ENCODE measurements at places on chromosomes 2 and 18.

DNA sequence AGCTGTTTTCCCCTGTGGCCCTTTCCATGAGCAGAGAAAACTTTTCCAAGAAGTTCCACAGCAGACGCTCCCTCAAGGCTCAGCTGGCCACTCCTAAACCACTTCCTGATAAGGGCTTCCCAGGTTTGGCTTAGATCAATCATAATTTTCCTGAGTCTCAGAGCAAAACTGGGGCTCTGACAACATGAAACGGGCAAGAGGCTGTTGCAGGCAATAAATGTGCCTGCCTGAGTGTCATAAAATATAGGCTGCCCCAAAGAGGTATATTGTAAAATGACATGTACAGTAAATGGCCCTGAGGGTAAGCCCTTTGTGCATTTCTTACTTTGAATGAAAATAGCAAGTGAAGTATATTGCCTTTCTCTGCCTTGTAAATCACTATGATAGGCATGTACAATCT is 105.6 kb upstream of the UXS1 start:
- DNase-seq = no peak

GRCh38 chr2:173866874-173867618 is 98.1 kb downstream of the SP3 start:
- no peak for DNase-seq

GRCh38 chr18:36153203-36153602 is 23.5 kb downstream of the ELP2 start:
- no peak for DNase-seq

DNA sequence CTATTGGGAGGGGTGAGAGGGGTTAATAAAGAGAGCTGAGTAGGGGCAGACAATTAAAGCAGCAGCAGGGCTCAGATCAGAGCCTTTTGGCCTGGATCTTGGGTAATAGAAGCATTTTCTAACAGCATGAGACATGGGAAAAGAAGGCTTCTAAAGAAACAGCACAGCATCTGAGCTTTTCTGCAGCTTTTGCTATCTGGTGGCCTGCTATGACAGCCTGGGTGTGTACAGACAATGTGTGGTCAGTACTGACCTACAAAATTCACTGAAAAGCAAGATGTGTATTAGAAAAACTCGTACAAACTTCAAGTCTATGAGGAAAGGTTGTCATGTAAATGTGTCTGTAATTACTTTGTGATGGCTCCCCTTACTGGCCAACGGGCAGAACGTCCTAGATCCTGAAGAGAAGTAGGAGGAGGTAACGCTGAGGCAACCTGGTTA is 95.6 kb downstream of the GALNT3 start:
- peak; percentile 4 for DNase-seq

DNA sequence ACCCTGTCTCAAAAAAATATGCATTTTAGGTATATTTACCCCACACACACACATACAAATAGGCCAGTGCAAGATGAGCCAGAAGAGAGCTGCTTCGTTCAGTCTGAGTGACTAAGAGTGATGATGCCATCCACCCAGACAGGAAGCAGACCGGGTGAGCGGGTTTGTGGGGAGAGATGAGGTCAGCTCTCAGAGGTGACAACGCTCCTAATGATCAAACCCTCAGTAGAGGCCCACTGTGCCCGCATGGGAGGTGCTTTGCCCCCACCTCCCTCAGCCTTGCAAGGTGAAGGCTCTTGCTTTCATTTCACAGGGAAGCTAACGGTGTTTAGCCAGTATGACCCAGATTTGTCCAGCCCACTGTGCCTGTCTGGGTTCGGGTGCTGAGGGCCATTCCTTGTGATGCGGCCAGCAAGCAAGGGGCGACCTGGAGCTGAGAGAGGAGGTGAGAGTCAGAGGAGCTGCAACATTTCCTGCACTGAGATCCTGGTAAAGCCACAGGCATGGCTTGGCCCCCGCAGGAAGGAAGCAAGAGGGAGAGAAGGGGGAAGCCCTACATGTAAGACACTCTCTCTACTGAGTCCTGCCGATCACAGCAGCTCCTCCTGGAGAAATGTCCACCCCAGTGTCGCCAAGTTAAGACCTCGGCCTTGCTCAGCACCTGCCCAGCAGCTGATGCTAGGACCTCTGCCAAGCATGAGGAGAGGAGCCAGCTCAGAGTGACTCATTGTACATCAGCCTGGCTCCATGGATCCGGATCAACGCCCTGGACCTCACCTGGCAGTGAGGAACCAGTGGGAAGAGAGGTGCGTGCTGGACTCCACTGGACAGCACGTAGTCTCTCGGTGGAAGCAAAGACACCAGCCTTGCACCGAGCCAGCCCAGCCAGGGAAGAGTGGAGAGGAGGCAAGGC is 37.0 kb downstream of the NIFK start:
- DNase-seq = no peak

- no peak for DNase-seq
Observed at GRCh38 chr2:210623506-210623905, 67.1 kb downstream of the CPS1 start.

GRCh38 chr2:121177896-121178295 is 107.1 kb downstream of the TFCP2L1 start:
- DNase-seq = no peak

GRCh38 chr18:51716277-51716676 is 518.8 kb upstream of the MEX3C start:
- DNase-seq = no peak

GRCh38 chr2:207311316-207312005 is 145.7 kb upstream of the KLF7 start:
- no peak for DNase-seq

- DNase-seq = no peak
Observed at GRCh38 chr2:234022424-234022823, 28.1 kb upstream of the SPP2 start.

DNA sequence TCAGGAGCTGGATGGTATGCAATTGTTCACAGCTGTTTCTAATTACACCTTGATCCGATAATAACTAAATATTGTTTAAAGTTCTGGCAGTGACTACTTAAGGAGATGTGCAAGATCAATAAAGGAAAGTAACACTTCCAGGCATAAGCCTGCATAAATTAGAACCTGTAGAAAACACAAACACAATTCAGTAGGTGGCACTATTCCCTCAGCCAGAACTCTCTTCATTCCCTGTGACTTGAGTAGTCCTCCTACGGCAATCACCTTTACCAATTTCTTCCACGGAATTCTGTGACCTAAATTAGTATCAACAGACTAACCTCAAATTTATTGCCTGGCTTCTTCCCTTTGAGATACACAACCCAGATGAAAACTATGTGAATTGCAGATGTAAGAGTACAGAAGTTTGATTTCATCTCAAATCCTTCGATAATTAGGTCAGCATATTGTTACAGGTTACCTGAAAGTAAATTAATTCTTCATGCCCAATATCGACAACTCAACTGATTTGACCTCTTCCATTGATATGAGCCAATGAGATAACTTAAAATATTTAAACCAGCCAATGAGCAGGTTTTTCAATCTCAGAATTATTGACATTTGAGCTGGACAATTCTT is 137.8 kb downstream of the PID1 start:
- no peak for DNase-seq

- peak; percentile 64 for DNase-seq
Observed at GRCh38 chr2:55168221-55169154, 63.6 kb downstream of the CLHC1 start.

GRCh38 chr2:236657215-236657614 is 87.6 kb downstream of the ACKR3 start:
- no peak for DNase-seq

DNA sequence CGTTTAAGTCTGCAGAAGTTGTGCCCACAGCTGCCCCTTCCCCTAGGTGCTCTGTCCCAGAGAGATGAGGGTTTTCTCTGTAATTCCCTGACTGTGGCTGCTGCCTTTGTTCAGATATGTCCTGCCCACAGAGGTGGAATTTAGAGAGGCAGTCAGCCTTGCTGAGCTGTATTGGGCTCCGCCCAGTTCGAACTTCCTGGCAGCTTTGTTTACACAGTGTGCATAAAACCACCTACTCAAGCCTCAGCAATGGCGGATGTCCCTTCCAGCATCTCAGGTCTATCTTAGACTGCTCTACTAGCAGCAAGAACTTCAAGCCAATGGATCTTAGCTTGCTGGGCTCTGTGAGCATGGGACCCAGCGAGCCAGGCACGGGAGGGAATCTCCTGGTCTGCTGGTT is 48.1 kb downstream of the LHCGR start:
- no peak for DNase-seq

GRCh38 chr2:153644955-153645354 is 166.4 kb upstream of the RPRM start:
- no peak for DNase-seq

DNA sequence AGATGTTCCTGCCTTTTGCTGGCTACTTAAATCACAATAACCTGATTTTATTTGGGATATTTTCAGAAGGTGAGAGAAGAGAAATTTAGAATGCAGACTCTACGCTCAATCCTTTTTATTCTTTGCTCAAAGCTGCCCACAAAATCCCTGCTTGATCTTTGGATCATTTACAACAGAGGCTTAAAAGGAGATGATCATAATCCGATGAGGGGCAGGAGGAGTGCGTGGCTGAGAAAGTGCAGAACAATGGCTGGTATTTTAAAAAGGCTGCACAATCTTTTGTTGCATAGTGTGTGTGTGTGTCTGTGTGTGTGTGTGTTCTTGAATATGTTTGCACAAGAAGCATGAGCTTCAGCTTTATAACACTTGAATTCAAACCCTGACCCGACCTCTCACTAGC is 256.3 kb upstream of the MYT1L start:
- no peak for DNase-seq

- no peak for DNase-seq
Observed at GRCh38 chr2:38099099-38100028, 23.4 kb upstream of the CYP1B1 start.

DNA sequence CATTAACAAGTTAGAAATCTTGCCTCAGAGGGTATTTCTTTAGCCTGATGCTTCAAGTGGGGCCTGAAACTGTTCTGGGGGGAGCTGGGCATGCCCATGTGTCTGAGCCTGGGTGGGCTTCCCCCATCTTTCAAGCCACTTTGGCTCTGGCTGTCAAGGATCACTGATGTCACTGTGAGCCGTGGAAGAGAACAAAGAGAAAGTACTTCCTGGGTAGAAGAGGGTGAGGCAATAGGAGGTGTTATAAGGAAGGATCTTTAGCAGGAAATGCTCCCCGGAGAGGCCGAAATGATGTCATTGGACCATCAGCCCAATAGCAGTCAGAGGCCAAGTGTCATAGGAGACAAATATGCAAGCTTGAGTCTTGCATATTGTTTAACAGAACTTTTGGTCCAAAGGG is 228.4 kb upstream of the MEX3C start:
- no peak for DNase-seq

DNA sequence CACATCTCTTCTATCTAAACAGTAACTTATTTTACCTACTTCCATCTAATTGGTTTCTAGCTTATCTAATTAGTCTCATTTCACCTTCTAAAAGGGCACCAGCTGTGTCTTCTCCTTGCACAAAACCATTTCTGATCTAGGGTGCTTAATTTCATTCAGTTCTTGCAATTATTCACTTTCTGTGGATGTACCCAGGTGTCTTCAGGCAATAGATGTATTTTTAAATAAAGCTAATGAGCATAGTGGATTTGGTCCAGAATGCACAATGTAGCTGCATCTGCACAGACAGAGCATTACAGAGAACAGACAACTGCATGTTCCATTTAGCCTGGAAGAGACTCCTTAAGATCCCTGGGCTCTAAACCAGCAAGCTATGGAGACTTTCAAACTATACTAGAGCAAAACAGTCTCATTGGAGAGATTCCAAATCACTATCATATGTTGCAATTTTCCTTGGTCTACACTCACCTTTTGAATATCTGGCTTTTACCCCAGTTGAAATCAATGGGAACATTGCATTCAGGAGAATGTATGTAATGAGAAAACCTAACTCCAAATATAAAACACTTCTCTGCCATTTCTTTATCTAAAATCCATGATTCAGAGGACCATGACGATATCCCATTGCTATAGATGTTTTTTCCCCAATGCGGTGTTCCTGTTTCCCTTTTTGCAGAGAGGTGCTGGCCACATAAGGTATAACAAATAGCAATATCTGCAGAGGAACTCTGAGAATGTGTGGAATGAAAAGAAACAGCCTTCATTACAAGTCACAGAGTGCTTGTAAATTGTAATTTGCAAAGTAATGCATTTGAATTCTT is 3.5 kb upstream of the RFX8 start:
- no peak for DNase-seq

- DNase-seq = no peak
Observed at GRCh38 chr18:28095041-28095440, 81.9 kb downstream of the CDH2 start.
